ENCODE measurements at places on chromosomes 2 and 18.
A peak's percentile ranks its signal among the peaks of the same experiment; 100 is the strongest.

DNA sequence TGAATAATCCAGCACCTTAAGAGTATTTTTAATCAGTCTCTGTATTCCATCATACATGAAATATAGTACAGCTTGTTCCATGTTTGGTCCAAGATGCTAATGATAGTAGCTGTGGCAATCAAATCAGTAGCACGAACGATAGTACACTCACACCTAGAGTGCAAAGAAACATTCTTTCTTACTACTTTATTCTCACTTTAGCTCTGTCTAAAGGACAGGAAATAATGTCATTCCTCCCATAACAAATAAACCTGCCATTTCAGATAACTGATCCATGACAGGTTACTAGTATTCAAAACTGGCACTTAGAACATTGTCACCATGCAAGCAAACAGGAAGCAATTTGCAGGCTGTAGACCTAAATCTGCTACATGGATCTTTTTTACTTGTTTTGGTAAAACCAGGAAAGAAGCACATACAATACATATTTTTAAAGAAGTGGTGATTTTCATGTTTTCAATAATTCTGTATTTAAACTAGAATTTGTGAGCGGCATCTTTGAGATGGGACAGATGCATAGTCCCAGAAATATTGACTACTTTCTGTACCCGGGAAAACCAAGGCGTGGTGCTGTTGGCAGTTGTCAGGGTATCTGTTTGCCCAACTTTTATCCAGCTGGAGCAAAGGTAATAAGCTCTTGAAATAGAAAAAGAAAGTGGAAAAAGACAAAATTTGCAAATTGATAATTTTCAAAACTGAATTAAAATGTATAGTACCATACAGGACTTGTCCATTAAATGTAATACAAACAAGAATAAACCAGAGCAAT is 49.5 kb downstream of the IKZF2 start:
- DNase-seq: no peak

DNA sequence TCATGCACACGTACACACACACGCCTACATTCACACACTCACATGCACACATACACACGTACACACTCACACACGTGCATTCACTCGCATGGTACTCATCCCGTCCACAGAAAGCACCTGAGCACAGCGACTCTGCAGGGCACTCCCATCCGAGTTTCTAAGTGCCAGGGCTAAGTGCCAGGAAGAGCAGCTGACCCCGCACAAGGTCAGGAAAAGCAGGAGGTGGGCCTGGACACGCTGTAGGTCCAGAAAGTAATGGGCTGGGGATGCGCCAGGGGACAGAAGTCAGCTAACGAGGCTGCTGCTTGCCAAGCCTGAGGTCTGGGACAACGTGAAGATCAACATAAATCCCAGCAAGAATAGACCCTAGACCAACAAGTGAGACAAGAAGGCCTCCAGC is 15.8 kb downstream of the ADI1 start:
- DNase-seq: no peak

DNA sequence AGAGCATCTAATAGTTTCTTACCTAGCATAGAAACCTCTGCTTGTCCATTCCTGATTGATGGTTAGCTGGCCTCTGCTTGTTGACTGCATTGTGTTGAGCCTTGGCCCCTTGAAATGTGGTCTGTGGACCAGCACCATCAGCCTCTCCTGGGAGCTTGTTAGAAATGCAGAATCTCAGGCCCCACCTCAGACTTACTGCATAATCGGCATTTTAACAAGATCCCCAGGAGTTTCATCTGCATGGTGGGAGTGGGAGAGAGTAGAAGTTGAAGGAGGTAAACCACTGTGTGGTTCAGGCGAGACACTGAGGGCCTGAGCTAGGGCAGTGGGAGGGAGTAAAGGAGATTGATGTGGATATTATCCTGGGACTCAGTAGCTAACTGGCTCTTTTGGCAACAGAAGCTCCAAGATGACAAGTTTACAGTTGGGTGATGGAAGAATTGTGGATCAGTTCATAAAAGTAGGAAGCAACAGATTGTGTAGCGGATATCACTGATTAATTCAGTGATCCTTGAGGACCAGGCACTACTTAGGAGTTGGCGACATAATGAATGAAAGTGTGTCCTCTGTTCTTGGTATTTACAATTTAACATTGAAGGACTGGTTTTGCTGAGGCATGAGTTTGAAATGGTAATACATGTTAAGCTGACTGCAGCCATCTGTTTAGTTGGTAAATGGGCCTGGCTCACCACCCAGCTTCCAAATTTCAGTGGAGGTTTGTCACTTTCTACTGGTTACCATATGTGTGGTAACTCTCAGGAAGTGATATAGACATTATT is 20.9 kb downstream of the PHLPP1 start:
- no peak for DNase-seq

- DNase-seq: peak; percentile 39
Measured at GRCh38 chr18:23992089-23992940, 22.2 kb upstream of the TTC39C start.

GRCh38 chr2:99878581-99879350 is 263.6 kb downstream of the AFF3 start:
- DNase-seq: no peak

GRCh38 chr2:232901736-232902578 is 31.9 kb downstream of the SNORC start:
- DNase-seq: no peak

DNA sequence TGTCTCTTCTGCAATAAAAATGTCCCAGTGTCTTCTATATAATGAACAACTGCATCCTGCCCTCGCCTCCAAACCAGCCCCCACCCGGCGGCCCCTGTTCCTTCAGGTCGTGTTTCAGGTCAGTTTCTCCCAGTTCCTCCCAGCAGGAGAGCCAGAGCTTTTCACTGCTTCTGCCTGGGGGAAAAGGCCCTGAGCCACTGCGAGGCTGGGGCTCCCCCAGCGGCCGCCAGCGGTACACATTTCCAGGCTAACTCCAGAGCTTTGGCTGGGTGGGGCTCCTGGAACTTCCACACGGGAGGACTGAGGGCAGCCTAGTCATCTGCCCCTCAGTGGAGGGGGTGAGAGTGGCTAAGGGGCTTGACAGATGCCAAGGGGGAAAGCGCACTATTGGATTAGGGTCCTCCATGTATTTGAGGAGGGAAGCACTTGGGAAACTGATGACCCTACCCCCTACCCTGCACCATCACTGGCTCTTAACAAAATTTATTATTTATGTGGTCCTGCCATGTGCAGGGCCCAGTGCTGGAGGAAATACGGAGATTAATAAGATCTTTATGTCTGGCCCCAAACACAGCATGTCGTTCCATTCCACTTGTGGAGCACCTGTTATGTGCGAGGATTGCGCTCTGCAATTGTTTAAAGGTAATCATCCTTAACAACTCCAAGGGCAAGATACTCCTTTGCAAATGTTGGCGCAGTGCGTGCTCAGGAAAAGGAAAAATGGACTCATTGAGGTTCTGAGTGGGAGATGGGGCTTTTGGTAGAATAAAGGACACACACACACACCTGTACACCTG is 17.3 kb upstream of the CYS1 start:
- DNase-seq: peak; percentile 36

GRCh38 chr2:170690640-170691039 is 24.5 kb upstream of the SP5 start:
- DNase-seq: no peak

GRCh38 chr2:121888189-121888557 is 132.7 kb downstream of the TSN start:
- DNase-seq: no peak

DNA sequence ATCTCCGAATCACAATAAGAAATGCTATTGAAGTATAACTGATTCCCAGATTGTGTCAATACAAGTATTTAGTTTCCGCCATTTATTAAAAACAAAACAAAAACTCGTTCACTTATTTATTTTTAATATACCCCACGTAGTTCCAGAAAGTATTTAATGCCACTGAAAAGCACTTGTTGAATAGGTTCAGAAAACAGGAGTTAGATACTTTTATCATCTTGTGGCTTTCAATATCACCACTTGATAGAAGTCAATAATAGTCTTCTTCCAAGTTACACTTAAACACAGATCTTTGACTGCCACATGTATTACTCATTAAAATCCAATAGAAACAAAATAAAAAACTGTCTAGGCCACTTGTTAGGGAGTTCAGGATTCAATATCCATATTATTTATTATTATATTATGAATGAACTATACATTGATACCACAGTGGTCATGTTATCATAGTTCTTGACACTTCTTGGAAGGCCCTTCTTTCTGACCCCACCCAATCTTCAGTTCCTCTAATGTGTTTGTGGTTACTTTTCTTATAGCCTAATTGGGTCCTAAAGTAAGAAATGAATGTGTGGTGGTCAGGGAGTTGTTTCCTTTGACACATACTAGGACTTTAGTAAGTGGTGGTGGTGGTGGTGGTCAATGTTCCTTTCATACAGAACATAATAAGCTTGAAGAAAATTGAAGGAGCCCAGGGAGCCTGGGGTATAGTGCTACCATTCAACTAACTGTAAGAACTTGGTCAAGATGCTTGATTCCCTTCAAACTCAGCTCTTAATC is 221.3 kb upstream of the ITGA4 start:
- no peak for DNase-seq
